Right kidney (tissue), 9 donors: ENCODE measurements at places on chromosomes 3 and 15.

DNA sequence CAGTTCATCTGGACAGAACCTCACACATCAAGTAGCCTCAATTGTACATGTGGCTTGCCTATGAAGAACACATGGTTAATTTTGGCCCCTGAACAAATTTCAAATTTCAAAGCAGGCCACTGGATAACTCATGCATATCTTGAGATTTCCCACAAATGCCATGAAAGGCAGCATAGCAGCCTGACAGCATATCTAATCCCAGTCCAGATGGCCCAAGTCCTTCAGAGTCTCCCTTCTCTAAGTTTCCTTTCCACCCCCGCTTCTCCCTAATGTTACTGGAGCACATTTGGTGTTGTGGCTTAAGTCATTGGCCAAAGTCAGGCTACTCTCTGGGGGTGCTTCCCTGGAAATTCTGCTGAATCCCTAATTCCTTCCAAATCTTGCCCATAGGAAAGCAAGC, 53.8 kb upstream of the COL6A6 start:
- DNase-seq: no peak

DNA sequence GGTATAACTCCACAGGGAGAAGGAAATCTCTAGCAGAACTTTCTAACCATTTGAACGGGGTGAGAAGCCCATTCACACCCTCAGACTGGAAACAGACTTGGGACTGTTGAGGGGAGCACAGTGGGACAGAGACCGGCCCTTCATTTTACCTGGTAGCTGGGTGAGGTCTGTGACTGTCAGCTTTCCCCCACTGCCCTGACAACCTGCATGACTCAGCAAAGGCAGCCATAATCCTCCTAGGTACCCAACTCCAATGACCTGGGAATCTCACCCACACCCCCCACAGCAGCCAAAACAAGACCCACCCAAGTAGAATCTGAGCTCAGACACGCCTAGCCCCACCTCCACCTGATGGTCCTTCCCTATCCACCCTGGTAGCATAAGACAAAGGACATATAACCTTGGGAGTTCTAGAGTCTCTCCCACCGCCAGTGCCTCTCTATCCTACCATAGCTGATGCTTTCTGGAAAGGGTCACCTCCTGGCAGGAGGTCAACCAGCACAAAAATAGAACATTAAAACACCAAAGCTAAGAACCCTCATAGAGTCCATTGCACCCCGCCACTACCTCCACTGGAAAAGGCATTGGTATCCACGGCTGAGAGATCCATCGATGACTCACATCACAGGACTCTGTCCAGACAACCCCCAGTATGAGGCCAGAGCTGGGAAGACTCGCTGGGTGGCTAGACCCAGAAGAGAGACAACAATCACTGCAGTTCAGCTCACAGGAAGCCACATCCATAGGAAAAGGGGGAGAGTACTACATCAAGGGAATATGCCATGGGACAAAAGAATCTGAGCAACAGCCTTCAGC, 28.0 kb downstream of the SENP7 start:
- no peak for DNase-seq

- no peak for DNase-seq
Observed at GRCh38 chr3:58683466-58683865, 16.9 kb upstream of the FAM3D start.

DNA sequence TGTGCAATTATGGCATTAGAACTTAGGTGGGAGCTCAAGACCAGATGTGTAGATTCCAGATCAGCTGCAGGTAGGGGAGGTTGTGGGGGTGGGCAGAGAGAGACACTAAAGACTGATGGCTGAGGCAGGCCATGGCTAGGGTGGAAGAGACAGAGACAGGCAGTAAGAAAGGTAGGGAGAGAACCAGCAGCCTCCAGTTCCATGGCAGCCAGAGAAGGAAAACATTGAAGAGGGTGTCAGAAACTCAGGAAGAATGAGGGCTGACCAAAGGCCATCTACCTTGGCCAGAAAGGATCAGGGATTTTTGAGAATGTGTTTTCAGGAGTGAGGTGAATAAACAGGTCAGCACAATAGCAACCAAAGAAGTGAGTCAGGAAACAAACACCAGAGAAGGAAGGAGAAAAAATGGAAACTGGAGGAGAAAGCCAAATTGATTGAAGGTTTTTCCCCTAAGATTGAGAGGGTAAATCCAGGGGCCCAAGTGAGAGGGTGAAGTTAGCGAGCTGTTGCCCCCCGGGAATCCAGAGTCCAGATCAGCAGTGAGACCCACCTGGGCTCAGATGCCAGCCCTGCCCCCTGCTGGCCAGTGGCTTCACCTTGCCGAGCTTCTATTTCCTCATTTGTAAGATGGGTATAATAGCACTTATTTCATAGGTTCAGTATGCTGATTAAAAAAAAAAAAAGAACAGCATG, 41.0 kb downstream of the ABHD2 start:
- no peak for DNase-seq

GRCh38 chr3:148066802-148067201, 630.9 kb upstream of the AGTR1 start:
- DNase-seq: no peak

- DNase-seq: no peak
Observed at GRCh38 chr3:13785351-13785750, 94.5 kb downstream of the WNT7A start.

GRCh38 chr3:8255725-8256124, 245.9 kb upstream of the LMCD1 start:
- DNase-seq: no peak

GRCh38 chr3:64384561-64384960, 159.3 kb upstream of the PRICKLE2 start:
- DNase-seq: no peak

DNA sequence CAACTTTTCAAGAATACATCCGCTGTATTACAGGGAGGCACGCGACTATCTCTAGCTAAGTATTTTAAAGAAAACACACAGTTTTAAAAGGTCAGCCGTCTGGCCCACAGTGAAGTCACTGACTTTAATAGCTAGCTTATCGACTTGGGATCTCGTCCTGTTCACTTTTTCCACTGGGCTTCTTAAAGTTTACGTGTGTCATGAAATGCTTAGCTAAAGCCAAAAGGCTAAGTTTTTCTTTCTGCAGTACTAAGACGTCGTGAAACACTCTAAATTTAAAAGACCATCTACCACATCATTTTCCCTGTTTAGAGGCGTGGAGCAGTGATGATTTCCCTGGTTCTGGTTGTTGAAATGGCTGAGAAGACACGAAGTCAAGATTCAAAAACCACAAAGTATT, 27.1 kb downstream of the LRIG1 start:
- no peak for DNase-seq

- DNase-seq: no peak
Observed at GRCh38 chr15:52635908-52636307, 43.3 kb downstream of the ATOSA start.
